Activated CD8-positive, alpha-beta memory T cell treated with anti-CD3 and anti-CD28 coated beads for 4 hours (primary cell): ENCODE measurements at places on chromosomes 2 and 18.

DNA sequence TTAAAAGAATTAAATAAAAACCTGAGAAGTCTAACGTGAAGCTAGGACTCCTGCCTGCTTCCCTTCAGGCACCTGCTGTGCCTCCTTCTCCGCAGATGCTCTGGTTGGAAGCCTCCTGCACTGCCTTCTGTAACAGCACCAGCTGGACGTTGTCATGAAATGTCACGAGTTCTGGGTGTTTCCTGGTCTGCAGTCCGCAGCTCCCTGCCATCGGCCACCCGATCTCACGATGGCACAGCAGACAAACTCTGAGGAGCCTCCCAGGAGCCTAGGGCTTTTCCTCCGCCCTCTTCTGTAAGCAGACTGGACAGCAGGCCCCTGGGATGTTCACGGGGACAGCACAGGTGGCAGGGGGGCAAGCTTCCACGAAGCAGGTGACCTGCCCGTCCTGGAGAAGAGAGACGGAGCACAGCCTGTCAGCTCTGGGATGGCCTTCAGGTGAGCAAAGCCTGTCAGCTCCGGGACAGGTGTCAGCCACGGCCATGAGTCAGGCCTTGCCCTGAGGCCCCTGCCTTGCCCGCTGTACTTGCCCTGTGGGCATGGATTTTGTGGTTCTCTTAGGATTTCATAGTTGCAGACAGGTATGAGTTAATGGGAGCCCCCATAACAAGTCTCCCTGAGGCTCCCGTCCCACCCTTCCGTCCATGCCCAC, 110.3 kb downstream of the PXDN start:
- no peak for DNase-seq

DNA sequence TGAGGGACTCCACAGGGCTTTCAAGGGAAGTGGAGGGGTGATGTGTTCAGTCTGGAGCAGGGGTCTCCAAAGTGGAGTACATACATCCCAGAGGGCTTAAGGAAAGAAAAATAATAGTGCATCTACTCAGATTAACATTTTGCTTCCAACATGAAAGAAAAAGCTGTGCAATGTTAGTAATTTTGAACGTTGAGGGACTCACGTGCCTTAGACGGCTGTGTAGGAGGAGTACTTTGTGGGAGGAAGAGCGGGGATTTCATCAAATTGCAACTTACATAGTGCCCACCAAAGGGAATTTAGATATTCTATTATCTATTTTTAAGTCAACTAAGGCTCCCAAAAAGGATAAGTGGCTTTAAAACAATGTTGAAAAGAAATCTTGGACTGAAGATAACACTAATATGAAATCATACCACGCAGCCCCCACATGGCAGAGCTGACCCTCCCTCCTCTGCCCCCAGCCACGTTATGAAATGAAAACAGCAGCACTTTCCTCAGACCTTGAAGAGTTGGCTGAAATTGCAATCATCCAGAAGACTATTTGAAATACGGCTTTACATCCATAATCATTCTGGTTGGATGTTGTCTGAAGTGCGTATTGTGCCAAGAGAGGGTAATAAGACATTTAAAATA, 42.9 kb downstream of the MEX3C start:
- DNase-seq: no peak

GRCh38 chr2:54575379-54575888, 119.3 kb downstream of the SPTBN1 start:
- no peak for DNase-seq

DNA sequence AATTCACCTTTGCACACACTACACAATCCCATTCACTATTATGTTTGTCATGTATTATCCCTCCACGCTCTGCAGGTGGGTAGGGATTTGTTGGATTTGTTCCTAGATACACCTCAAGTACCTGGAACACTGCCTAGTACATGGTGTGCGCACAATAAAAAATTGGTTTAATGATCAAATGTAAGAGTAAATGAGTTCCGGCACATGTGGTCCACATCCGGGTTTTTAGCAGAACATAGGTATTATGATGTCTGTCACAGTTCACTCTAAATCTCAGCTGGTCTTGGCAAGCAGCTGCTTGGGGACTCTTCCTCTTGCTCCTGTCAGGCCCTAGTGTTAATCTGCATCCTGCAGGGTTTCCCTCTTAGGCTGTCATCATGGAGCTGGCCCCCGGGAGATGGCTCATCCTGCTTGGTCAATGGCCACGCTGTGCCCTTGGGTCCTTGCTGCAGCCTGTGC, 21.8 kb upstream of the IL1R1 start:
- no peak for DNase-seq

DNA sequence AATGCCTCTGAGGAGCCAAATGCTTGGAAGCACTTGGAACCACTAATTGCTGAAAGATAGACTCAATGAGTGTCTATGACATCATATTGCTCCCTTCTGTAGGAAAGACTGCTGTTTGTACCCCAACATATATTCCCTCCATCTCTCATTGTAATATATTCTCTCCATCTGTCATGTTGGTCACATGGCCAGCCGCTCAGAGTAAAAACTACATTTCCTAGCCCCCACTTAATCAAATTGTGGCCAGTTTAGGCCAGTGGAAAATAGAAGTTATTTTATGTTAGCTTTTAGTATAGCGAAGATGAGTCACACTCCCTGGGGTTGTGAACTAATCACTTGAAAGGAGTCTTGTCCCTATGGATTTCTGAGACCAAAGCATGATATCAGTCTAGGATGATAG, 160.2 kb downstream of the HNMT start:
- DNase-seq: no peak

GRCh38 chr2:179744401-179744800, 117.0 kb downstream of the ZNF385B start:
- DNase-seq: no peak
